Renal pelvis (tissue), 12 donors: ENCODE measurements at places on chromosomes 7 and 10.

DNA sequence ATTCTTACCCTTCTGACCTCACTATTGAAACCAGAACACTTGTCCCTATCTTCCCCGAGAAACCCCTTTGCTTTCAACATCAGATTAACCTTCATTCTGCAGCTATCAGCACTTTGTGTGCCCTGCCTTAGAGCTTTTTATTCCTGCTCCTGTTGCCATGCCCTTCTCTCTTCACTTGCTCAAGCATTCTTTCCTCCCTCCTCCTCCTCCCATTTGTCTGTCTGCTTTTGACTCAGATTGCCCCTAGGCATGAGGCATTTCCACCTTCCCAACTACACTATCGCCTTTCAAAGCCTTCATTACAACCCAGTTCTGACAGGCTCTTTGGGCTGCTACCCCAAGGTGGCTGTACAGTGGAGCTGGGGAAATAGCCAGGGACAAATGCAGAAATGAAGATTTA, 143.3 kb downstream of the SLC25A13 start:
- no peak for DNase-seq

DNA sequence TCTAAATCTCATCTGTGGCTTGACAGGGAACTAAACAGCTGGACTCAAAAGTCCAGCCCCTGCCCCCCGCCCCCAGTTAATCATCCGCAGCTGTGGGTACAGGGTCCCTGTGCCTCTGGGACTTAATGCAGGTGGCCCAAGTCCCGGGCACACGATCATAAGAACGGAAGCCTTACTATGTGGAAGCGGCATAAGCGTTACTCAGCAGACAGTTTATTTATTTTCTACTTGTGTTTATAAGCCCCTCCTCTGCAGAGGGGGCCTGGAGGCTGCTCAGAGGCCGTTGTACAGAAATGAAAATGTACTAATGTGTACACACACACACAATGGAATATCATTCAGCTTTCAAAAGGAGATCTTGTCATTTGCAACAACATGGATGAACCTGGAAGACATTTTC, 158.0 kb upstream of the TNS3 start:
- no peak for DNase-seq

DNA sequence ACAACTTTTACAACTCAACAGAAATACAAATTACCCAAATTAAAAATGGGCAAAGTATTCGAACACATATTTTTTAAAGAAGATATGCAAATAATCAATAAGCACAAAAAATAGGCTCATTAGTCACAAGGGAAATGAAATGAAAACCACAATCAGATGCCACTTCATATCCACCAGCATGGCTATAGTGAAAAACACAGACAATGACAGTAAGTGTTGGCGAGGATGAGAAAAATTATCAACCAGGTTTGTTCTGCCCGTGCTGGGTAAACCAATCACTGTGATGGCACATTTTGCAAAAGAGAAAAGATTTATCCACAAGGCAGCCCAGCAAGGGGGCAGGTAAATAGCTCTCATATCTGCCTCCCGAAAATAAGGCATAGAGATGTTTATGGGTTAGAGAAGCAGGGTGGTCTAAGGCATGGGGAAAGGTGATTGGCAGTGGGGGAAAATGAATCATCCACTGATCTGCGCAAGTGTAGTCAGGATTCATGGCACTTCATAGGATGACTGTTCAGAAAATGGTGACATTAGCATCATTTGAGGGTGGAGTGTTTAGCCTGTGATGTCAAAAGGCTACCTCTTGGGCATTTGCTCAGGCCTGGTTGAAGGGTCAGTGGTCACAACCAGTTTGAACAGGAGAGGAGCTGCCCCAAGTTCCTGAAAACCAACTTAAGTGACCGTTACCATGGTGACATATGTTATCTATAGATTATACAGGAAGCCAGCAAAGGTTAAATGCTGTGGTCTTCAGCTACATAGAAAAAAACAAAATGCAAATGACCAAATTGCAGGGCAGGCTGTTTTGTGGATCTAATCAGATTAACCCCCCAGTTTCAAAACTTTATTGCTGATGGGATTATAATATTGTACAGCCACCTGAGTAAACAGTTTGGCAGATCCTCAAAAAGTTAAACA, 8.0 kb upstream of the CFAP70 start:
- no peak for DNase-seq

DNA sequence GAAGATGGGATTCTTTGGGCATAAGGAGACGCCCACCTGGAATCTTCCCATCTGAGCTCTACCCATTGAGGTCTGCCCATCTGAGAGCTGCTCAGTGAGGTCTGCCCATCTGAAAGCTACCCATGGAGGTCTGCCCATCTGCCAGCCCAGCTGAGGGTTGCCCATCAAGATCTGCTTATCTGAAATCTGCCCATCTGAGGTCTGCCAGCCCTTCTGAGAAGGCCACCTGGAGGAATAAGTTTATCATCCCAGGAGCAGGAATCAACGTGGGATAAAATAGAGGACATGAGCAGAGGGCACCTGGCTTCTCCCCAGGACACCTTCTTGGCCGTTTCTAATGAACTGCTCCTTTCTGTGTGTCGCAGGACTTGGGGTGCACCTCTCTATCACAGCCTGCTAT, 35.3 kb upstream of the PDZD8 start:
- no peak for DNase-seq

DNA sequence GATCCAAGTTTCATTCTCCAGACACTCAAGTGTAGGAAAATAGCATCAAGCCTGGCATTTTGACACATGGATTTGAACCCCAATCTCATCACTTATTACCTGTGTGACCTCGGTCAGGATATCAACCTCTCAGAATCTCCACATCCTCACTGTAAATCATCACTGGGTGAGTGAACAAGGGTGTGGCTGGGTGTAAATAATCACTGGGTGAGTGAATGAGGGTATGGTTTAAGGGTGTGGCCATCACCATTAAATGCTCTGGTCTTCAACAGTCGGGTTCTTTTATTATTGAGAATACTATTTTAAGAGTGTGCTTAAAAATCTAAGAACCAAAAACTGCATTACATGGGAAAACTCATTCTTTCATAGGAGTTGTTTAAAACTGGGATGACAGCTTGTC, 200.1 kb downstream of the DOCK4 start:
- DNase-seq, result no peak

- DNase-seq, result no peak
Measured at GRCh38 chr7:155184923-155185322, 112.8 kb upstream of the INSIG1 start.

GRCh38 chr7:98493030-98493778, 92.3 kb upstream of the BAIAP2L1 start:
- no peak for DNase-seq

DNA sequence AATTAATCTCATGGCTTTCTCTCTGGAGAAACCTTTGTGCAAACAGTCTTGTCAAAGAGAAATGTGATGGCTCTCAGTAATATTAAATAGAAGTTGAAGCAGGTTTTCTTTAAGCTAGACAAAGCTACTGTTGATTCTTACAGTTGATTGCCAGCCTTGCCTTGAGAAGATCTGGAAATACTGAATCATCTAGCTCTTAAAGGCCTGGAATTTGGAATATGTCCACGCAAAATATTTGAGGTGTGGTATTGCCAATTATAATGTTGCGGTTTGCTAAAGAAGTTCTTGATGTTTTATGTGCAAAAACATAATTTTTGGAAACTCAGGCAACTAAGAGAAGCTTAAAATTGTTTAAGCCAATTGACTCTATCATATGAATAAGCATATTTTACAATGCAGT, 371.9 kb downstream of the PHF14 start:
- no peak for DNase-seq

DNA sequence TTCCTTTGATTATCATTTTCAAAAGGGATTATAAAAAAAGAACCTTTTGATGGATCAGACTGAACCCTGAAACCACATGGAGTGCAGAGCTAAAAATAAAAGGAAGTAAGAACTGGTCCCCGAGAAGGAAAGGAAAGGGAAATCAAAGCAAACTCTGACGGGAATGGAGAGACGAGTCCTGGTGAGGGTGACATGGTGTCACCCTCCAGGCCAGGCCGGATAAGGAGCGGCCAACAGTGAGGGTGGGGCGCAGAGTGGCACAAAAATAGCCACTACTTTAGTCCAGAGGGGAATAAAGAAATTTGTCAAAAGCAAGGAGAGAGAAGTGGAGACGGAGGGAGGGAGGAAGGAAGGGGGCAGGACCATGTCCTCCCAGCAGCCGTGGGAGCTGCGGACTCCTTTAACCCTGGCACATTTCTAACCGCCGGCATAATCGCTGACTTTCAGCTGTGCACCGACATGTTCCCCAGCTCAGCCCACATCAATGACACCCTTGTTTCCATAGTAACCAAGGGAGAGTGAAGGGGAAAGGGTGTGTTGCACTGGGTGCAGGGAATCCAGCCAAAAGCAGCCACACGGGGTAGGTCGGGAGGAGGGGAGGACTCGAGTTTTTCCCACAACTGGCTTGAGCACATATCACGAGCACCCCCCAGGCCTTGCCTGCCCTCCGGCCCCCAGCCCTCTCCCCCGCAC, 29.7 kb downstream of the TRIM8 start:
- DNase-seq, result no peak

- no peak for DNase-seq
Measured at GRCh38 chr7:35555934-35556333, 139.0 kb downstream of the HERPUD2 start.

GRCh38 chr10:95308389-95309302, 17.8 kb upstream of the PDLIM1 start:
- DNase-seq, result no peak

DNA sequence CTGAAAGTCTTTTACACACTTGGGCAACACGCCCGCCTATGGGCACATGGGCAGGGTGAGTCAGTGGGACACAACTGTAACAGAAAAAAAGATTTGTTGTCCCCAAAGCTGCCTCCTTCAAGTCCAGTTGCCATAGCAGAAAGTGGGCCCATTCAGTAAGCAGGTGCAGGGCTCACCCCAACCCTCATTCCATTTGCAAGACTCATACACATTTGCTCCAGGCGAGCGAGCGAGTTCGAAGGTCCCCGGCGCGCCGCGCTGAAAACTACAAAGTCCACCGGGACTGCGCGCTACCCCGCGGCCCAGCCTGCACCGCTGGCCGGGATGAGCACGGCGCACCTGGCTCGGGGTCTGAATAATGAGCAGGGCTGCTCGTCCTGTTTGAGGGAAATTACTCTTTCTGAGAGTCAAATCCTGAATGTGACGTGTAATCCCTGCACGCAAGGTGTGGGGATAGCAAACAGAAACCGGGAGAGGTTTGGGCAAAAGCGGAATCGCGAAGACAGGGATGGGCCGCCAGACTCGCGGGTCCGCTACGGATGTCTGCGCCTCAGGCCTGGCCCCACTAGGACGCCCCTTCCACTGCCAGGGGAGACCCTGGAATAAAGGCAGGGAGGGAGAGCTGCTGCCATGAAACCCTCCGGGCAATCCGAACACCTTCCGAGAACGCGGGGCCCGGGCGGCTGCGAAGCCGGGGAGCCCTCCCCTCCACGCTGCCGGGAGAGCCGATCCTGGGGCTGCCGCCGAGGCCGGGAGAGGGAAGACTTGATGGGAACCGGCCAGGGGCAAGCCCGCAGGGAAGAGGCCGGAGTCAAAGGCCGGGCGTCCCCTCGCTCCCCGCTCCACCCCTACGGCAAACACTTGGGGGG, 982 bp downstream of the COBL start:
- peak; percentile 66 for DNase-seq

- no peak for DNase-seq
Measured at GRCh38 chr7:32228601-32229000, 158.4 kb upstream of the PDE1C start.

DNA sequence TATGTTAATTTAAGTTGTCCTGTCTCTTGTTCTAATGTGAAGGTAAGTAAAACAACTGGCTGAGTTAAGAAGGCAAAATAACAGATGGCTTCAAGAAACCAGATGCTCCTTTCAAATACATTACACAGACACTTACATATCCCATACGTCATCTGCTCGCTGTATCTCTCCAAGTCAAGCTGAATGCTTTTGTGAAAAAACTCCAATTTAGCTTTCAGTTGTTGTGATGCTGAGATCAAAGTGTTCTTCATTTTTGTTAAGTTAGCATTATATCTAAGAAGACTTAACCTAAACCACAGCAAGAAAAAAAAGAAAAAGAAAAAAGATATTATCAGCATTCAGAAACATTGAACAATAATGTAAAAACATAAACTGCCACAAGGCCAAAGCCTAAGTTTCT, 18.5 kb upstream of the ERLIN1 start:
- no peak for DNase-seq

GRCh38 chr10:5390607-5391205, 13.9 kb downstream of the TUBAL3 start:
- no peak for DNase-seq

- no peak for DNase-seq
Measured at GRCh38 chr7:23474829-23475575, 4.7 kb upstream of the IGF2BP3 start.

DNA sequence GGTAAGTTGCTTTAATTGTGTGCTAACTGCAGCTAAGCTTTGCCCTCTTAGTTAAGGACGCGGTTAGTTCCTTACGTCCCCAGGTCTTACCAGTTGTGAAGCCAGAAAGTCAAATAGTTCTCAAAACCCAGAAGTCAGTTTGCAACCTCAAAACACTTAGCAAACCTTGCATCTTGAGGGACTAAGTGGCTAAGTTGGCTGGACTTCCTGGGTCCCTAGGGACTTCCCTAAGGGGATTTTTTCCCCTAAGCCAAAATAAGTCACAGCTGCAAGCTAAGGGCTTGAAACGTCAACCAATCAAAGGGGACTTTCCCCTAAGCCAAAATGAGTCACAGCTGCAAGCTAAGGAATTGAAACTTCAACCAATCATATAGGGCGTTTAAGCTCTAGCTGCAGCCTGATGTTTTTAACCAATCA, 36.2 kb upstream of the HECW1 start:
- no peak for DNase-seq

GRCh38 chr10:17278607-17279240, 50.7 kb downstream of the VIM start:
- DNase-seq, result no peak

GRCh38 chr7:123692471-123692877, 36.8 kb downstream of the LMOD2 start:
- no peak for DNase-seq

DNA sequence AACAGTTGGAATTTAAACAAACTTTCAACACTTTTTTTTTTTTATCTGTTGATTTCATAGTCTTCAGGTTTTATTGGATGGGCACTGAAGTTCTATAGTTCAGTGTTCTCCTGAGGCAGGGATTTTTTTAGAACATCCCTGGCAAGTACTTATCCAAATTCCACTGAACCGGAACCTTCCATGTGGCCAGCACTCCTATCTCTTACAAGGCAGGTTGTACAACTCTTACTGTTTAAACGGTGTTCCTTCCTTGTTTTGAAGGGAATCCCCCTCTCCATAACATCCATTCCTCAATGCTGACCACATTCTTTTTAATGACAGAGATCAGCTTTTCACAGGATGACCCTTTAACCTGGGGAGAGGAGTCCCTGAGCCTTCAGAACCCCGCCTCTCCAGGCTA, 238.9 kb upstream of the CTBP2 start:
- no peak for DNase-seq

DNA sequence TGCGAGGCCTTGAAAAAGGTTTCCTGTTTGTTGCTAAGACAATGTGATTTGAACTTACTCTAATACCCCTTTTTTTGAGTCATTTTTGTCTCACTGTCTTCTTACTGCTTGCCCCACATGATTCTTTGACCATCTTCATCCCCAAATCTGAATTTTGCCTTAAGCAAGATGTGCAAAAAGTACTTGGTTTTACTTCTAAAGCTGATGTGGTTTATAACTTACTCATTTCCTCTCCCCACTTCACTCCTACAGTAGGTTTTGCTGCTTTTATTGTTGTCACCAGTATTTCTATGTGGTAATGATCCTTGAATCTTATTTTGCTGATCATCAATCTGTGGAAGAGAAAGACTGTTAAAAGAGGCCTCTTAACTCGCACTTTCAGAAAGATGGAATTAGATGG, 396.4 kb downstream of the SDK1 start:
- DNase-seq, result no peak

GRCh38 chr7:39535064-39535463, 31.1 kb upstream of the YAE1 start:
- DNase-seq, result no peak

- DNase-seq, result no peak
Measured at GRCh38 chr7:47552621-47553020, 29.3 kb downstream of the TNS3 start.
